ENCODE measurements at places on chromosomes 11 and 22.

GRCh38 chr11:70871881-70872280, 380.5 kb downstream of the SHANK2 start:
- DNase-seq = no peak

- DNase-seq = no peak
These were observed 370 bp upstream of the A4GALT start for GRCh38 chr22:42721045-42721434.

- DNase-seq = no peak
These were observed 8.5 kb downstream of the MIEF1 start for GRCh38 chr22:39510529-39511149.

GRCh38 chr11:77046060-77046501, 11.9 kb downstream of the B3GNT6 start:
- peak; percentile 11 for DNase-seq

- DNase-seq = no peak
These were observed 16.1 kb downstream of the CPT1A start for GRCh38 chr11:68825571-68825970.

GRCh38 chr11:123483466-123483865, 53.4 kb downstream of the GRAMD1B start:
- no peak for DNase-seq

- DNase-seq = peak; percentile 64
These were observed 17.1 kb upstream of the MS4A4A start for GRCh38 chr11:60263402-60263801.

- DNase-seq = no peak
These were observed 24.1 kb downstream of the OR2AT4 start for GRCh38 chr11:75072582-75072981.

GRCh38 chr11:120509346-120510053, 2.0 kb upstream of the GRIK4 start:
- no peak for DNase-seq

DNA sequence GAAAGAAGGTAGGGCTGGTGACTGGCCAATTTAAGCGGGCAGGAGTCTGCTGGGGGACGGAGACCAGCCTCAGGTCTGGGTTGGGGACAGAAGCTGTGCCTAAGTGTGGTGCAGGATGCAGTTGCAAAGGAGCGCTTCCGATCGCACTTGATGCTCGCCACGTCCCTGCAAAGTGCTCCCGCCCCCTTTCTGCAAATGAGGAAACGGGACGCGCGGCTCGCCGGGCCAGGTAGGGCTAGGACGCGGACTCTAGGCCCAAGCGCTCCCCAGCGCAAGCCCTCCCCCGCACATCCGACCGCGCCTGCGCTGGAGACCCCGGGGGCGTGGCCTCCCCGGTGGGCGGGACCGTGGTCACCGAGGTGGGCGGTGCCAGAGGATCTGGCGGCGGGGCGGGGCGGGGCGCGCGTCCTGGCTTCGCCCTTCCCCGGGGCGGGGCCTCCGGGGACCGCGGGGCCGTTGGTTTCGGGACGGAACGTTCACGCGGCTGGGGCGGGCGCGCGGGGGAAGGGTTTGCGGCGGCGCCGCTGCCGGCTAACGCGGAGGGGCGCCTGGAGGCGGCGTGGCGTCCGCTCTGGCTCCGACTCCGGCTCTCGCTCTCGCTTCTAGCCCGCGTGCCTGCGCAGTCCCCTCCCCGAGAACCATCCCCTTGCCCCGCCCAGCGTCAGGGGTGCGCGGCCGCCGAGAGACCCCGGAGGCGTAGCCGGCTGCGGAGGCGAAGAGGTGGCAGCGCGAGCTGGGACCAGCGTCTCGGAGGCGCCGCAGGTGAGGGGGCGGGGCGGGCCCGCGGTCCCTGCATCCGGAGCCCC, at the start of gene FAM118A:
TSS of gene FAM118A (plus strand) at position 513 of the 806 bp plus-strand sequence. CDS start 12,446 bp downstream, outside the sequence.
- peak; percentile 98 for DNase-seq

DNA sequence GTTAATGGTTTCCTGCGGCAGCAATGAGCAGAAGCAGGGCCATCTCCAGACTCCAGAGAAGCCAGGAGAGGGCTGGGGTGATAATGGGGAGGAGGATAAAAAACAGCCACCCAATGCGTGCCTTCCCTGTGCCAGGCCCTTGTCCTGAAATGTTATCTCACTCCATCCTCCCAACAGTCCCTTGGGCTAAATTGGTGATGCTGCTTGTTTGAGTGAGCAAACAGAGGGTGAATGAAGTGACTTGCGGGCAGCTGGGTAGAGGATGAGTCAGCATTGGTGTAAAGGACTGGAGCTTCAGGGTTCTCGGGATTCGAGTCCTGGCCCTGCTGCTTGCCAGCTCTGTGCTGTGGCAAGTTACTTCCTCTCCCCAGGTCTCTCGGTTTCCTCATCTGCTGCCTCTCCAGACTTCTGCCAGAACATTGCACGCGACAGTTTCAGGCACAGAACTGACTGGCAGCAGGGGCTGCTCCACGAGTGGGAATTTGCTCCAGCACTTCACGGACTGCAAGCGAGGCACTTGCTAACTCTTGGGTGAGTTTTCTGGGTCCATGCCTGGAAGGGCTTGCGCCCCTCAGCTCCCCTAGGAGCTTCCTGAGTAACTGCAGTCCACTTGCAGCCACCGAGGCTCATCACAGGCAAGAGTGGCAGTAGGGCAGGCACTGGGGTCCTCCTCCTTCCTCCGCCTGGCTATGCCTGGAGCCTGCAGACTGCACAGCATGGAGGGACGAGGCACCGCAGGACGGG, at the start of gene P2RY6:
TSS of gene P2RY6 (plus strand) at position 403 of the 744 bp plus-strand sequence. CDS start 24,181 bp downstream, outside the sequence.
- peak; percentile 94 for DNase-seq

DNA sequence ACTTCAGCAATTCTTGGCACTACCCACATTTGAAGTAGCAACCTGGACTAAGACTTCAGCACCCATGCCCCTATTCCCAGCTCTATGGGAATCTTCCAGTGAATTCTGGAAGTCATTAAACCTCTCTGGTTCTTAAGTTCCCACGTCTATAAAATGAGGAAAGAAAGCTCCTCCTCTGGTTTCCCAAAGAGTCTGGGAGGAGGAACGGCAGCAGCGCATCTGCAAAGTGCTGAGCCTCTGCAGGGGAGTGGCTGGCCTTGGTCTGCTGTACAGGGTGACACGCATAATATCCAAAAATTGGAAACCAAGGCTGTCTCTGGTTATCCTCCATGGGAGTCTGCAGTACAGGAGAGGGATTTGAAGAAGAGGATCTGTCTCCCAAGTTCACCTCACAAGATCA, 73.6 kb upstream of the TP53I11 start:
- DNase-seq = peak; percentile 10

All from suppressor macrophage (primary cell).